ENCODE measurements at places on chromosomes 5 and 9.

DNA sequence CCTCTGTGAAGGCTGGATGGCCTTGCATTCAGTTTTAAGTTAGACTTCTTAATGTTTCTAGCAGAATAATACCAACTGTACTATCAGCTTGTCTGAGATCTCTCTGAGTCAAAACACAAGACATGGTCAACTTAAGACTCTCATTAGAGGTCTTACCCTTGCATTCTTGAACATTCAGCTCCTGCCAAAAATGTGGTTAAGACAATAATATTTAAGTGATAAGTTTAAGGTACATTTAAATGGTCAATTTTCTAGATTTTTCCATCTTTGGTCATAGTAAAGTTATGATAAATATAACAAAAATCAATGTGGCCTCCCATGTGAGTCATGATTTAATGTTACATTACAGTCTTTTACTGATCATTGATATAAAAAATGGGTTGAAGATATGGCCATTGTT, 75.0 kb downstream of the NR2F1 start:
- DNase-seq: no peak

- no peak for DNase-seq
Measured at GRCh38 chr9:126669108-126669507, 55.4 kb downstream of the LMX1B start.

DNA sequence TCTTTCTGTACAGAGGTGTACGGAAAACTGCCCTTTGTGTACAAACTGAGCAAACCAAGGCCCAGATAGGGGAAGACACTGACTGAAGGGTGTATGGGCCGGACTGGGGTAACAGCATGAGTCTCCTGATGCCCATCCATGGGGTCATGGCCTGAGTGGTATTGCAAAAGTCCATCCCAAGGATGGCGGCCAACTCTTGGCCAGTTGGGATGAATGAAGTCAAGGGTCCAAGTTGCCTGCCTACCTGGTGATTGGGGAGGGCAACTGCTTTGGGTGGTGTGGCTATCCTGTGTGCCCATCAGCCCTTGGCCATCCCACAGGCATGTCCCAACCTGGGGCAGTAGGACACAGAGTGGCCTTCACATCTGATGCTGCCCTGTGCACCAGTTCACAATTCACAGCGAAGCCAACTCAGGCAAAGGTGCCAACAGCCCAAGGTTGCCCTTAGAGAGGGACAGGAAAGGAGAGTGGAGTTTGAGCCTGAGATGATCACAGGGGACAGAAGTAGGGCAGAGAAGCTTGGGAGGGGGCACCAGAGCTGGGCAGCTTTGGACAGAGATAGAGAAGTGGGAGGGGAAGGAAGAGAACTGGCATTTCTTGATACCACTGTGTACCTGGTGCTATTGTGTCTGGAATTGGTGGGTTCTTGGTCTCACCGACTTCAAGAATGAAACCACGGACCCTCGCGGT, 46.6 kb downstream of the COL15A1 start:
- no peak for DNase-seq

DNA sequence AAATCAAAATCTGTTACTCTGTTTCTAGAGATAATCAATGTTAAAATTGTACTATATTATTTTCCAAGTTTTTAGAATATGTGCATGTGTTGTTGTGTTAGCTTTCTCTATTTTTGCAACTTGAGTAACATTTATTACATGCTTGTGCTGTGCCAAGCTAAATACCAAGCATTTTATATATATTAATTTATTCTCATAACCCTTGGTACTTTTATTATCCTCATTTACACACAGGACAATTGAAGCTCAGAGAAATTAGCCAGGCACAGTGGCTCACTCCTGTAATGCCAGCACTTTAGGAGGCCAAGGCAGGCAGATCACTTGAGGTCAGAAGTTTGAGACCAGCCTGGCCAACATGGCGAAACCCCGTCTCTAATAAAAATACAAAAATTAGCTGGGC, 254.0 kb upstream of the DMRT1 start:
- no peak for DNase-seq

DNA sequence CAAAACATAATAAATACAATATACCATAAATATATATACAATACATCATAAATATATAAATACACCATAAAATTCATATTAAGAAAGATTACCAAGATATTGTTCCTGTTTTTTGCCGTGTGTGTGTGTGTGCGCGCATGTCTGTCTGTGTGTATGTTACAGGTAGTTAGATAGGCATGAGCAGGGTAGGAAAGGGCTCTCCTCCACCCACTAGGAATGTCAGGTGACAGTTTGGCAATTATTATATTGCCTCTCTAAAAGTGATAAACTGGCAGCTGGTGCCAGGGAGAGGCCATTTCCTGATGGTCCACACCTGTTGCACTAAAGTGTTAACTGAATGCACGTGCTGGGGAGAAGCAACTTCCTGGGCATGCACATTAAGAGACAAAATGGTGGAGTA, 232.8 kb downstream of the ADAMTS6 start:
- DNase-seq: no peak

DNA sequence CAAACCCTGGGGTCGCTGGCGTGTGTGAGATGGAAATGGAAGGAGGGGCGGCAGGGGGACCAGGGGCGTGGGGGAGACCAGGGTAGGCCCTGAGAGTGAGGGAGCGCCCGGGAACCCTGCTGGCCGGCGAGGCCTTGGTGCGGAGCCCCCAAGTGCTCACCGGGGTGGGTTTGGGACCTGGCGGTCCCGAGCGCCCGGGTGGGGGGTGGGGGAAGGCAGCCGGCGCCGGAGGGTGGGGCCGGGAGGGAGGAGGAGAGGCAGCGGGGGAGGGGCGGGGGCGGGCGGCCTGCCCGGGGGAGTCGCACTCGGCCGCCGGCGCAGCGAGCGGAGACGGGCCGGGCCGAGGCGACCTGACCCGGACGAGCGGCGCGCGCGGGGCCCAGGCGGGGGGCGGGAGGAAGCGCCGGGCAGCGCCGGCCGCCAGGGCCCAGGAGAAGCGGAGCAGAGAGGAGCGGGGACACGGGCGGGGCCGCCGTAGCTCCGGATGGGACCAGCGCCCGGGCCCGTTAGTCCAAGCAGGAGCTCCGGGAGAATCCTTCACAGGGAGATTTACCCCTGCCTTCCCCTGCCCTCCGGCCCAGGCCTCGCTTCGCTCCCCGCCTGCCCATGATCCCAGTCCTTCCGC, at the start of gene NPR2:
Gene NPR2, plus strand, starts transcription at position 295 of the 625 bp plus-strand sequence. CDS start 818 bp downstream, outside the sequence.
- no peak for DNase-seq

All from CD8-positive, alpha-beta T cell (primary cell).